ENCODE measurements at places on chromosomes 4 and X.
A peak's percentile ranks its signal among the peaks of the same experiment; 100 is the strongest.

DNA sequence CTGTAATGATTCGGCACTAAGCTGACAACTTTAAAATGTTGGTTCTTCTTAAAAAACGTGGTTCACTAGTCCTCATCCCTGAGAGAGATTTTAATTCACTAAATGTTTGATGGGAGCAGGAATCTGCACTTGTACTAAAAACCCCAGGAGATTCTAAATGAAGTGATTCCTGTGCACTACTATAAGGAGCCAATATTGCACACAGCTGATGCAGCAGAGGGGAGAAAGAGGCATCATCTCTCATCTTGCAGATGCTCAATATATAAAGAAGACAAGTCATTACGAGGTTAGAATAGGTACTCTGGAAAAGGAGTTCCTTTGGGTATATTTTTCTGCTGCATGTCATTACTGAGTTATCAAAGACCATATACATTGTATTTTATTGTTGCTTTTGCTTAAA, 207.6 kb upstream of the RASGEF1B start:
- no peak for DNase-seq

DNA sequence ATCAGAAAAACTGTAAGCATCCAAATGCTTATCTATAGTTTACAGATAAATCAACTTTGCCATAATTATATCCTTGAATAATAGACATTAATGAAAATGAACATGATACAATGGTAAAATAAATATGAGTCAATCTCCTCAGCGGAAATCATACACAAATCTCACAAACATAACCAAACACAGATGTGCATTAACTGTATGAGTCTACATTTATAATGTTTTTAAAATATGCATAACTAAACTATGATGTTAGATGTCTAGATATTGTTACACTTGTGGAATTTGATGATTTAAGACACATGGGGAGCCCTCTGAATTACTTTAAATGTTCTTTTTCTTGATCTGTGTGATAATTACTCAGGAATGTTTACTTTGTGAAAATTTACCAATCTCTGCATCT, 951.2 kb downstream of the TECRL start:
- no peak for DNase-seq

- DNase-seq, result peak; percentile 58
These were observed 67.2 kb downstream of the RPS3A start for GRCh38 chr4:151166636-151167035.

DNA sequence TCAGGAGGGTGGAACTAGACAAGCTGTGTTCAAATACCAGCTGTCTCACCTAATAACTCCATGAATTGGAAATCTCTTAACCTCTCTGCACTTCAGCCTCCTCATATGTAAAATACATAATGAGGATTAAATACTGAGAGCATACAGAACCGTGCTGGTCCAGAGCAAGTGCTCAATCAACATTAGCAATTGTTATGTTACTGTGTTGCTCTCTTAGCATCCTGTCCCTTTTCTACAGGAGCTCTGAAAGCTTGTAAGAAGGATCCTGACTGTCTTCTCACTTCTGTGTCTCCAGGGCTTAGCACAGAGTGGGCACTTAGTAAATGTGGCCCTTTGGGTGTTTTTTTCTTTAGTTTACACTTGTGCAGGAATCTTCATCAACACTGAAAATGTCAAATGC, 1456.1 kb upstream of the IGFBP7 start:
- DNase-seq, result no peak

GRCh38 chrX:27728291-27728690, 79.5 kb upstream of the MAGEB10 start:
- DNase-seq, result no peak

GRCh38 chrX:41481264-41482109, 34.3 kb downstream of the NYX start:
- no peak for DNase-seq
